ENCODE measurements at places on chromosomes 2 and 18.

DNA sequence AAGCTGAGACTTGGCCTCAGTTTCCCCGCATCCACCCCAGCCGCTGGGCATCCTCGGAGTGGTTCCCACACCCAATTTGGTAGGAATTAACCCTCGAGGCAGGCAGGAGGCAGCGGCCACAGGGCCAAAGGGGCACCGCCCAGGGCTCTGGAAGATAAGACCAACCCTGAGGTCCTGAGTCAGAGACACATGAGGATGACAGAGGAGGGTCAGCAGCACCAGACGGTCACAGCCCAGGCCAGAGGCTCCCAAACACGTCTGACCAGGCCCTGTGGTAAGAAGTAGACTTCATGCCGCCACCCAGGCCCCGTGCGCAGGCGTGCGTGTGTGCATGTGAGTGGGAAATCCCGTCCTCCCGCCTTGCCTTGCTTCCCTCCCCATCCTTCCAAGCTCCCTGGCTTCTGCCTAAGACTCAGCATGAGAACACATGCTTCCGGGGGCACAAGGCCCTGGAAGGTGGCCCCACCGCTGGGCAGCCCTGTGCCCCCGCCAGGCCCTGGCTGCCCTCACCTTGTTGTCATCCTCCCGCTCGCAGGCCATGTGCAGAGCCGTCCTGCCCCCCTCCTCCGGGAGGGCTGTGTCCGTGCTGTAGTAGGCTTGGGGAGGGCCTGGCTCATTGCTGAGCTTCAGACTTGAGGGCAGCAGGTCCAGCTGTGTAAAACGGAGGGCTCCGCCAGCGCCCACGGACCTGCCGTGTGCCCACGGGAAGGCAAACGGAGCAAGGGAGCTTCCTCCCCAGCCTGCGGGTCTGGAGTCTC lies 46.3 kb downstream of the ANKMY1 start:
- DNase-seq: no peak

GRCh38 chr2:58289029-58289428 lies 47.9 kb upstream of the FANCL start:
- no peak for DNase-seq

DNA sequence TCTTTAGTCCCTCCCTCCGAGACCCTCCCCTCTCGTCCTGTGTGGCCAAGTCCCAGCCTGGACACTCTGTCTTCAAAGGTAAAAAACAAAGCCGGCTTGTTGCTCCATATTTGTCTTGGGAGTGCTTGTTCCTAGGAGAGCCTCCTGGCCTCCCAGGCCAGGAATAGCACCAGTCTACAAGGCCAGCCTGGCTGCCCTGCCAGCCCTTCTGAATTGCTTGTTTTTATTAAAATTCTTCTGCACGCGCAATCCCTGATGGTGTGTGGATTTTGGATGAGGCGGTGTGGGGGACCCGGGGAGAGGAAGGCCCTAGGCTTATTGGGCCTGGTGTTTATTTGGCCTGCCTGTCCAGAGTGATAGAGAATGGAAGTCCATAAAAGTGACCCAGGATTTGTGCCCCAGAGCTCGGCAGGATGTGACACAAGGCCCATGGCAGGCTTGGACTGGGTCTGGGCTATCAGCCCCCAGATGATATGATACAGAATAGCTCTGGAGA lies 297.3 kb downstream of the CYP26B1 start:
- no peak for DNase-seq

DNA sequence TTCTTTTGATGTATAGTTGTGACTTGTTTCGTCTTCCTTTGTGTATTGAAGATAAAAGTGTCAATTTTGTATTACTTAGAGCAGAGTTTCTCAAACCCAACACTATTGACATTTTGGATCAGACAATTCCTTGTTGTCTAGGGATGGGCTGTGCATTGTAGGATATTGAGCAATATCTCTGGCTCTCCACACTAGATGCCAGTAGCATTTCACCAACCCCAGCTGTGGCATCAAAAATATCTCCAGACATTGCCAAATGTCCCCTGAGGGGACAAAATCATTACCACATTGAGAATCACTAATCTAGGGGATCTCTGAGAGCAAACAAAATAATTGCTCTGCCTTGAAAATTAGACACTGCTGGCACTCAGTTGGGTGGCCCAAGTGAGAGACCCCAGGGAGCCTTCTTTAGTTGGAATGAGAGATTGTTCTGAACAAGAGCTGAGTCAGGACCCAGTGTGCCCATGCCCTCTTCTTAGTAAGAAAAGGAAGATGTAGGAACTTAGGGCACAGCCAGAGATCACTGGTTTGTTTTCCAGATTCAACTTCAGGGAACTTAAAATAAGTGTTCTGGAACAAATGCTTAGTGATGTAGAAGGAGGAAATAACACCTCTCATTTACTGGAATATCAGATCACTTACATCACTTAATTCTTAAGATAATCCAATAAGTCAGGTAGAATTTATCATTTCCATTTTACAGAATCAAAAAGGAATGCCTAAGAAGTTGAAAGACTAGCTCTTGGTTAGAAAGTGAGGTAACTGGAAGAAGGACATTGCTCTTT lies 466.6 kb upstream of the TNP1 start:
- no peak for DNase-seq

DNA sequence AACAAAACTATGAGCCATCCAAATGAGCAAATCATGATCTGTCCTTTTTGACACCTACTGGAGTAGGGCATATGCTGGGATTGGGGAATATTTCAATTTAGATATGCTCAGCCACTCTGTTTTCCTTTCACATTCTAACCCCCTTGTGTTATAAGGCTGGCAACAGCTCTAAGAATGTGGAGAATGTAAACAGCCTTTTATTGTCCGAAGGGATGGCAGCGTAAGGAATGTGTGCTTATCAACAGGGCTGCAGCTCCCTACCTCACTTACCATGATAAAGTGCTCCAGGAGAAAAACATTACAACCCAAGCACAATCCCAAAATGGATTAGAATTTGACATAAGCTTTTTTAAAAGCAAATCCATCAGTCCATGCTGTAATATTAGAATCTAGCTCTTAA lies 2.2 kb downstream of the NXPH2 start:
- DNase-seq: no peak

DNA sequence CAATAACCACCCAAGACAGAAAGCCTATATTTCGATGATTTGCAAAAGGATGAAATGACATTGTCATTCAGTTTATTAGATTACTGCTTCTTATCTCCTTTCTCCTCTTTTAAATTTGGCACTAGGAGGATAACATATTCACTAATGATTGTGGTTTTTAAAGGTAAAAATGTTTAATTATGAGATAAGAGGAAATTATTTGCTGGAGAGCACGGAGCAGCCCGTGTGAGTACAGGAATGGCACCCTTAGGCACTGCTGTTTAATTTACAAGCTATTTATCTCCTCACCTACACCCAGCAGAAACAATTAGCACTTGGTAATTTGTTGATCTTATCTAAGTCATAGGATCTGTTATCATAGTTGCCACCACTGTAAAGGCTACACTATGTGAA lies 87.4 kb upstream of the SP3 start:
- no peak for DNase-seq

GRCh38 chr2:55590810-55591440 lies 26.5 kb downstream of the PPP4R3B start:
- no peak for DNase-seq

- DNase-seq: no peak
These were observed 529.5 kb upstream of the CDH2 start for GRCh38 chr18:28706397-28706796.

- DNase-seq: no peak
These were observed 1888.7 kb upstream of the PIK3C3 start for GRCh38 chr18:40066368-40066767.

DNA sequence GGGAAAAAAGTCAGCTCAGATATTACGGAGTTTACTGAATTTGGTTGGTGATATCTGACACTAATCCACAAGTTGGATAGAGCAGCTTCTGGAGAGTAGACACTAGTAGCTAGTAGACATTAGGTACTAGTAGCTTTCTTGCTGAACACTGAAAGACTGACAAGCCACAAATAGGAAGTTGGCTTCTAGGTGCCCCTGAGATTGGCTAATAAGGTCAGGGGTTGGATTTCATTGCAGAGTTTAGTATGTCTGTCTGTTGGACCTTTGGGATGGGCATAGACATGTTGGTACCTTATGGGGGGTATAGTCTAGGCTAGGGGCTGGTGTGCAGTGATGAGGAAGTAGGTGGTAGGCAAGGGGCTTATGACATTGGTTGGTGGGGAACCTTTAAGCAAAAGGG lies 164.9 kb upstream of the LRRTM1 start:
- DNase-seq: no peak

DNA sequence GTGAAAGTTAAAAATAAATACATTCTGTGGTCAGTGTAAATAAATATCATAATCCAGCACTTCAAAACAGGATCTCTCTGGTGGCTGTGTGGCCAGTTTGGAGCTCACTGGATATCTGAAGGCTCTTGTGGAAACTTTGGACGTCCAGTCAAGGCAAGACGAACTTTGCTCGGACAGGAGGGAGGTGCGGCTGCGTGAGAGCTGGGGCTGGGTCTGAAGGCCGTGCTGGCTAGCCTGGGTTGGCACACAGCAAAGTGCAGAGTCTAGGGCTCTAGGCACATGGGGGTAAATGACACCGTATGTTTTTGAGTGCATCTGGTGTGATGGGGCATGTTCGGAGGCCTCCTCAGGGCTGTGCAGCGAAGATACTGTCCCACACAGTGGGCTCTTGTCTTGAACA lies 78.9 kb upstream of the TXNDC2 start:
- DNase-seq: no peak

DNA sequence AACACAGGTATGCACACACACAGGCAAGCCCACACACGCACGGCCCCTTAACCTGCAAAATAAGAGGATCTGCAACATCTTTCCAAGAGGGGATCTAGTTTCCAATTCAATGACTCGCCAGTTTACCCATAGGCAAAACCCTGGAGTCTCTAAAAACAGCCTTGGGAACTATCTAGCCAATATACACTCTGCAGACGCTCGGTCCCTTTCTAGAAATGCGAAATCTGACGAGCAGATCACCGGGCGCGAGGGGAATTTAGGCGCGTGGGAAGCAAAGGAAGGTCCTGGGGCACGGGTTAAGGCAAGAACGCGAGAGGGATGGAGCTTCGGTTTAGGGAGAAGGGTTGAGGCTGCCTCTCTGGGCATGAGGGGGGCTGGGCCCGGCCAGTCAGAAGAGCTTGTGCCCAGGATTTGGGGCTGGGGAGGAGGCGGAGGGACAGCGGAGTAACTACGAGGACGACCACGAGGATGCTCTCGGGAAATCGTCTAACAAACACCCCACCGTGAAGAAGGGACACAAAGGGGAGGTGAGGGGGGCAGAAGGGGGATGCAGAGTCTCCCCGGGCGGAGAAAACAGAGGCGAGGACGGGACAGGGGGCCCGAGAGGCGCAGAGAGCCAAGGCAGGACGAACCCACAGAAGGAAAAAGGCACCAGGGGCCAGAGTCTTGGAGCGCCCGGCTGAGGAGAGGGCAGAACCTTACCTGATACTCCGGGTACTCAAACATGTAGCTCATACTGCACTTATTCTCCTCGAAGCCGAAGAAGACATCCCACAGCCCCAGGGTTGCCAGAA lies 542 bp downstream of the PGAP1 start:
- DNase-seq: peak; percentile 14

GRCh38 chr2:181311837-181312236 lies 145.3 kb upstream of the ITGA4 start:
- DNase-seq: no peak

DNA sequence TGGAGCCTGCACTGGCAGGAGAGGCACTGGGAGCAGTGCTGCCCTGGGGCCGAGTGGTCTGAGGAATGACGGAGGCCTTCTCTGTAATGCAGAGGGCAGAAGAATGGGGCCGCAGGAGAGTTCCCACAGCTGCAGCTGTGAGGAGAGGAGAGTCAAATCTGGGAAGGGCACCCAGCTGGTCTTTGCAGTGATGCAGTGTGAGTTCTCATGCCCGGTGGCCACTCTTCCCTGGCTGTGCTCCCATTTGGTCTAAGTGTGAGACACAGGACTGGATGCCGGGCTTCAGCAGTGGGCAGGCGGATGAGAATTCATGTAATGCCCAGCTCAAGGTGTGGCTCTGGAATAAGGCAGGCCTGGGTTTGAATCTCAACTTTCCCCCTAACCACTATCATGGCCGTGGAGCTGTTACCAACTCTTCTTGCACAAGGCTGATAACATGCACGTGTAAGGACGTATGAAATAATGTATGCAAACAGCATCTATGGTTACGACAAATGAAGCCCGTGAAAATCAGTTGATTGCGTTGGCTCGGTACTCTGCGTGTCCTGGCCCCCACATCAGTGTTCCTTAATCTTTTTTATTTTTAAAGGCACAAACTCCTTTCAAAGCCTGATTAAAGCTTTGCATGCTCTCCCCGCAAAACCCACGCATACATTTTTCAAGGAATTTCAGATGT lies 71.6 kb downstream of the ACKR3 start:
- no peak for DNase-seq

- no peak for DNase-seq
These were observed 75.3 kb upstream of the NCK2 start for GRCh38 chr2:105669384-105669891.

DNA sequence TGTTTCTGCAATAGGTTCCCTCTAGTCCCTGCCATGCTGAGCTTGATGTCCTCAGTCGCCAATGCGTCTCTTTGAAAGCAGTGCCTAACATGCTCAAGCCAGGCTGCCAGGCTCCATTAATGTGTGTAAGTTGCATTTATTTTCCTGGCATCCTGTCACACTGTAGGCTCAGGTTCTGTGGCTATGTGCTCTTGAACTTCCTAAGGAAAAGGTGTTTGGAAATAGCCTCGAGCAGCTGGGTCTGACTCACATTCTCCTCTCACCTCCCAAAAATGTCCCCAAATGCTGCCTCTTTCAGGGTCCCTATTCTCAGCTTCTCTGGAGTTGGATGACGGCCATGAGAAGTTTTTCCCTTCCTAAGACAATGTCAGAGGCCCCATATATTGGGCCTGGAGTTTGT lies 58.0 kb upstream of the SLC14A2 start:
- no peak for DNase-seq

GRCh38 chr2:6977786-6978185 lies 60.6 kb downstream of the RNF144A start:
- no peak for DNase-seq

DNA sequence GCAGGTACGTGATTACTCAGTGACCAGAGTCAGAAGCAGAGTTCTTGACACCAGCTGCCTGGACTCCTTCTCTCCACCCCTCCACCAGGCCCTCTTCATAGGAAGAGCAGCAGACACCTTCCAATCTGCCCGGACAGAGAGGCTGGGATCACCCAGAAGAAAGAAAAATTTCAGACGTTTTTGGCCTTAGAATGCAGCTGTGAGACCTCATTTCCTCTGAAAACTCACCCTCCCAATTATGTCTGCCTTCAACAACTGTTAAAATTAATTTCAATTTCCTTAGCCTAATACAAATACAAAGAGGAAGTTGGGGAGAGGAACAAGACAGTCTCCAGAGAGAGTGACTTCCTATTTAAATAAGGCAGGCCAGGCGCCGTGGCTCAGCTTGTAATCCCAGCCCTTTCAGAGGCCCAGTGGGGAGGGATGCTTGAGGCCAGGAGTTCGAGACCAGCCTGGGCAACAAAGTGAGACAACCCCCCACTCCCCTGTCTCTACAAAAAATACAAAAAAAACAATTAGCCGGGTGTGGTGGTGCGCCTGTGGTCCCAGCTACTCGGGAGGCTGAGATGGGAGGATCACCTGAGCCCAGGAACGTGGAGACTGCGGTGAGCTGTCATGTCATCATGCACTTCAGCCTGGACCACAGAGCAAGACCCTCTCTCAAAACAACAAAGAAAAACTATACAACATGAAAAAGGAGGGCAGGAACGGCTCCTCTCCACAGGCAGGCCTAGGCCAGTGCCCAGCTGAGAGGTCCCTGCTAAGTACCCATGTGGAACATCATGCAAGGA lies 1.6 kb downstream of the SLC66A2 start:
- DNase-seq: no peak
